ENCODE measurements at places on chromosomes 7 and 10. TPM values are rescaled to one million over a fixed set of nuclear protein-coding genes. Genes with fewer than 3 reads are reported as not detected.

DNA sequence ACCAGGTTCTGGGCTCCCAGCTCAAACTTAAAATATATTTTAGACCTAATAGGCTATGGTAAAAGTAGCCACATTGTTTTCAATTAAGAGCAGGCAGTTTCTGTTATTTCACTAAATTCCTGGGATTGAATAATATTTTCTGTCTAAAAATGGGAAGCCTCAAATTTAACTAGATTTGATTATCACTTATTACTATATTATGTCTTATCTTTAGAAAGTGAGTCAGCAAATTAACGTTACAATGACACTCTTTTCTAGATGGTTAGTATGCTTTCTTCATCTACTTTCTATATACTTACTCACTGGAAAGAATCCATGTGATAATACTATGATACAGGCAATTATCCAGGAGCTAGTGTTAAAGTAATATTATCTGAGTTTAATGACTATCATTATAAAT is 27.5 kb downstream of the KIF5B start:
- no peak for DNase-seq

DNA sequence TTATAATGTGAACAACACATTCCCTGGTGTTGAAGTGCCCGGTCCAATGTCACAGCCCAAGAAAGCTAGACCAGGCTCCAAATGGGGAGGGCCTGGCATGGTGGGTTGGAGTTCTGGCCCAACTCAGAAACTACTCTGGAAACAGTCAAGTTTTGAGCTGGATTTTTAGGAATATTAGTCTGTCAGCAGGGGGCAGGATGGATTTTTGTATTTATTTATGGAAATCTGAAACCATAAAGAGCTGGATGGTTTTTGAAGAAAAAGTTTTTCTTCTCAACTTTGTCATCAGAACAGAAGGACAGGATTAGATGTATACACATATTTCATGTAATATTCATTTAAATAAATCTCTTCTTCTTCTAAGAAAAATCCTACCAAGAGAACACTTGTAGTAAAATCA is 97.5 kb downstream of the POU6F2 start:
- DNase-seq: no peak

Gene GPR37
- not detected for total RNA-seq

GRCh38 chr10:22183771-22184461 is 33.9 kb downstream of the EBLN1 start:
- no peak for DNase-seq

DNA sequence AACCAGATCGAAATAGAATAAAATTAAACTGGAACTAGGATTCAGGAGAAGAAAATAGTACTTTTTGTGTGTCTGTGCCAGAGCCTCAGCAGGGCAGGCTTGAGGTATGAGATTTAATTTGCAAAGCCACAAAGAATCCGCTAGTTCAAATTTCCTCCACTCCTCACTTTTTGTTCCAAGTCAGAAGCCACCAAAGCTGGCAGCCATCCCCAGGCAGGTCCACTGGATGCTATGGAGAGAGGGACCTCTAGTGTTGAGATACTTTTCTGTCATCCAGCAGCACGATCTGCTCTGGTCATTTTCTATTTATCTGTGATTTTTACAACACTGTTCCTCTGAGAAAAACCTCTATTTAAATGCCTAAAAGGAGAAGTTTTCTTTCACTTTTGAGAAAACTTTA is 147.9 kb upstream of the FRMD4A start:
- peak; percentile 77 for DNase-seq

Gene IGF2BP3
- not detected for total RNA-seq

- DNase-seq: no peak
Measured at GRCh38 chr10:71339796-71340589, 20.9 kb downstream of the SLC29A3 start.

GRCh38 chr10:79405995-79406515 is 39.4 kb downstream of the ZCCHC24 start:
- no peak for DNase-seq

Gene CSTF2T
- 21.3 TPM for total RNA-seq

Gene C10orf53
- total RNA-seq: not detected

DNA sequence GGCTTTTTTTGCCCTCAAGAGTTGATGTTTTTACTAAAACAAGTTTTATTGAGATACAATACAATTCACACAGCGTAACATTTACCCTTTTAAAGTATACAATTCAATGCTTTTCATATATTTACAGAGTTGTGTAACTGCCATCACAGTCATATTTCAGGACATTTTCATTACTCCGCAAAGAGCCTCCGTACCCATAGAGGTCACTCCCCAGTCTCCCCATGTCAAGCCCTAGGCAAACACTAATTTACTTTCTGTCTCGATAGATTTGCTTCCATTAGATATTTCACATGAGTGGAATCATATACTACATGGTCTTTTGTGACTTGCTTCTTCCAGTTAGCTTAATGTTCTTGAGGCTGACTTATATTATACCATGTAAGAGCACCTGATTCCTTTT is 183.8 kb downstream of the PRKCQ start:
- DNase-seq: no peak

Gene MRPS33
- total RNA-seq: 125 TPM

DNA sequence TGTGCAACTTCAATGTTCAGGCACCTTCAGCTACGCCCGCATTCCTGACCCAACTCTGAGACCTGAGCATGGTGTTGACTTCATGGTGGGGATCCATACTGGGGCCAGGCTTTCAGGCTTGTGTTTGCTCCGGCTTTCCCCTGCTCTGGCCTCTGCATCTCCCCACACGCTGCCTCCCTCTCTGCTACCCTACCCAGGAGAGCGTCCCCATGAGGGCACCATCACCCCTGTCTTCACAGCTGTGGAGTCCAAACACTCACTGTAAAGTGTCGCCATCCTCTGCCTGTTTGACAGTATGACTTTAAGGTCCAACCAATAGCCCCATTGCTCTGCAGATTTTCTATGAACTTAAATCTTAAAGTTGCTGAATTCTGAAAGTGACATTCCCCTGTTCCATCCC is 199.0 kb upstream of the GRB10 start:
- DNase-seq: no peak

DNA sequence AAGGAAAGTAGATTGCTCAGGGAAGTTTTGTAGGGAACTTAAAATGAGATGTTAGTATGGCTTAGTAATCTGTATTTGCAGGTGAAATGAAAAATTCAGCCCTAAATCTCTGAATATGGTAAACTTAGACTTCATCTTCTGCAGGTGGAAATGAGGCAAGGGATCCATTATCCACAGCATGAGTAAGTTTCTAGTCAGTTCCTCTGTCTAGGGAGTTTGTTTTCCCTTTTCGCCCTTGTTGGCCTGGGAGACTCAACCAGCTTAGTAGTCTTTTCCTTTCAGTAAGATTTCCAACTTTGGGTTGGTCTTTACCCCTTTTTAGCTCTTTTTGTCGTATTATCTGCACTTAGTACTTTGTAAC is 65.6 kb downstream of the ZEB1 start:
- no peak for DNase-seq

DNA sequence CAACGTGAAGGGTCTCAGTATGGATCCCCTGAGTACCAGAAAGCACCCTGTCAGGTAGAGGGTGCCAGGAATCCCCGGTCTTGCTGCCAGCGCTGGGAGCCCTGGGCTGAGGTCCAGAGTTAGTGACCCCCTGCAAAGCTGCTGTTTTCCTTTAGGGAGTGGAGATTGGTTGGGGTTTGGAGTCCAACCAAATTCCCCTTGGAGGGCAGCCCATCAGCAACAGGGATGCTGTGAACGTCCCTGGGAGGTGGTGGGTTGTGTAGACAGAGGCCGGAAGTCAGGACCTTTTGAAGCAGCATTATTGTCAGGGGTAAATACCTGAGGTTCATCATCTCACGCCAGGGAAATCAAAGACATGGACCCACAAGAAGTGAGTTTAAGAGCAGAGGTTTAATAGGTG is 104.2 kb downstream of the COL26A1 start:
- no peak for DNase-seq

Gene OR6V1
- not detected for total RNA-seq

Measured in left ventricle myocardium superior (tissue), 1 donor.